ENCODE measurements at places on chromosomes 1 and 21.

DNA sequence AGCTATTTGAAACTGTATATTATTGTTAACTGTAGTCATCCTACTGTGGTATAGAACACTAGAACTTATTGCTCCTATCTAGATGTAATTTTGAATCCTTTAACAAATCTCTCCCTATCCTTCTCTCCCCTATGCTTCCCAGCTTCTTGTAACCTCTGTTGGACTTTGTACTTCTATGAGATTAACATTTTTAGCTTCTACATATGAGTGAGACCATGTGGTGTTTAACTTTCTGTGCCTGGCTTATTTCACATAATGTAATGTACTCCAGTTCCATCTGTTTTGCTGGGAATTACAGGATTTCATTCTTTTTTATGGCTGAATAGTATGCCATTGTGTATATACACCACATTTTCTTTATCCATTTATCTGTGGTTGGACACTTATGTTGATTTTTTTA lies 64.5 kb upstream of the KIAA1614 start:
- no peak for DNase-seq

DNA sequence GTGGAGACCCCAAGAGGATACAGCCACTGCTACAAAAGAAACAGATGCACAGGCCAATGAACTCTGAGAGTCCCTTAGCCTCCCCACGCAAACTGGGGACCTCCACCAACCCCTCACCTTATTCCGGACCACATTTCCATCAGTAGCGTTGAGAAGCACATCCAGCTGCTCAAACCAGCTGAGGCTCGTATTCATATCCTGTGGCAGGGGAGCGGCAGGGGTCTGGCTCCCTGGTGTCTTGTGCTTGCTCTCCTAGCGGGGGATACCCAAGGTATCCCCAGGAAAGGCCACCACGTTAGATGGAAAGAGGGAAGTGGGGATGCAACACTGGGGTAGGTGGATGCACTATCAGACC lies 481 bp downstream of the CCDC163 start:
- no peak for DNase-seq

- DNase-seq: no peak
Observed at GRCh38 chr21:35905096-35905962, 155.0 kb downstream of the SETD4 start.

GRCh38 chr1:46558966-46559365 lies 7.5 kb upstream of the KNCN start:
- DNase-seq: no peak

- no peak for DNase-seq
Observed at GRCh38 chr1:40926441-40926840, 53.1 kb upstream of the CTPS1 start.

DNA sequence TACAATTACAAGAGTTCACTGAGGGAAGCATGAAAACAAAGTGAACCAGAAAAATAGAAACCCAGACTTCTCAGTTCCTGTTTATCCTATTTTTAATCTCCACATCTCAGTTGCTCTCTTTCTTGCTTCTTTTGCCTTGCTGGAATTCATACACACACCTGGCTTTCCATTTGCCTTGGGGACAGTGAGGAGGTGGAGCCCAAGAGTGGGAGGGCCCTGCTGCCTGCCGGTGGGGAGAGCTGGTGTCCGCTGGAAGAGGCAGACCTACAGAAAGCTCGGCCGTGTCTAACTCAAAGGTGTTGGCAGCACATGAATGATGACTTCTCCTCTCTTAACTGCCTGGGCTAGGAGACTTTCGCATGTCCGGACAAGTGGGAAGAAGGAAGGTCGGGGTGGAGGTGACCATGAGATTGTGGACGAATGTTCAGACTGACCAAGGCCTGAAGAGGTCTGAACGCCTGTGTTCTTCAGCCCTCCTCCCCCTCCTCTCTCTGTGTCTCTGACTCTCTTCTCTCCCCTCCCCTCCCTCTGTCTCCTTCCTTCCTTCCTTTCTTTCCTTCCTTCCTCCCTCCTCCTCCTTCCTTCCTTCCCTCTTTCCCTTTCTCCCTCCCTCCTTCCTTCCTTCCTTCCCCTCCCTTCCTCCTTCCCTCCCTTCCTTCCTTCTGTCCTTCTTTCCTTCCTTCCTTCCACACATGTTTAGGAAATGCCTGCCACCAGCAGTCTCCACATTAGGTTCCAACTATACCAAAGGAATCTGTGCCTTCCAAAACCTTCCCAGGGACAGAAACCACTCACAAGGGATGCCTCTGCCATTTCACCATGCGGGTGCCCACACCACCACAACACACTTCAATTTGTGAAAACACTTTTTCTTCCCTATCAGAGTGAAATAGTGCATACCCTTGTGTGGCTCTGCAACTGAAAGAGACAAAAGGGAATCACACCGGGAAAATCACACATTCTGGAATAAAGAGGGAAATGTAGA lies 157.3 kb upstream of the RUNX1 start:
- no peak for DNase-seq

DNA sequence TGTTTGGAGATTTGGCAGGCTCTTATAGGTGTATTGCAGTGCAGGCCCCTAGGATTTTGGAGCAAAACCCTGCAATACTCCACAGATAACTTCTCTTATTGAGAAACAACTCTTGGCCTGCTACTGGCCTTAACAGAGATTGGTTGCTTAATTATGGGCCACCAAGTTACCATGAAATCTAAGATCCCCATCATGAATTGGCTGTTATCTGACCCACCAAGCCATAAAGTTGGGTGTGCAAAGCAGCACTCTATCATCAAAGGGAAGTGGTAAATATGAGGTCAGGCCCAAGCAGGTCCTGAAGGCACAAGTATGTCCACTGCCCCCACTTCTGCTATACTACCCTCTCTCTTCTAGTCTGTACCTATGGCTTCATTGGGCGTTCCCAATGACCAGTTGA lies 130.0 kb upstream of the TNFSF4 start:
- DNase-seq: no peak

GRCh38 chr1:3409366-3410141 lies 44.9 kb upstream of the ARHGEF16 start:
- no peak for DNase-seq

DNA sequence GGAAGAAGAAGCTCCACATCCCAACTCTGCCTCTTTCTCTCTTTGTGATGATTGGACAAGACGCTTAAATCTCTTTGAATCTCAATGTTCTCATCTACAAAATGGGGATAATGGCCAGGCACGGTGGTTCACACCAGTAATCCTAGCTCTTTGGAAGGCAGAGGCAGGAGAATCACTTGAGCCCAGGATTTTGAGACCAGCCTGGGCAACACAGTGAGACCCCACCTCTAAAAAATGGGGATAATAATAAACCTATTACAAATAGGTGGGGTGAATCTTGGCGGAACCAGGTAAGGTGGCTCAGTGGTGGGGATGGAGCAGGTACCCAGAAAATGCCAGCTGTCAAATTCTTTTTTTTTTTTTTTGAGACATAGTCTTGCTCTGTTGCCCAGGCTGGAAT lies 29.4 kb upstream of the ARHGEF10L start:
- no peak for DNase-seq

DNA sequence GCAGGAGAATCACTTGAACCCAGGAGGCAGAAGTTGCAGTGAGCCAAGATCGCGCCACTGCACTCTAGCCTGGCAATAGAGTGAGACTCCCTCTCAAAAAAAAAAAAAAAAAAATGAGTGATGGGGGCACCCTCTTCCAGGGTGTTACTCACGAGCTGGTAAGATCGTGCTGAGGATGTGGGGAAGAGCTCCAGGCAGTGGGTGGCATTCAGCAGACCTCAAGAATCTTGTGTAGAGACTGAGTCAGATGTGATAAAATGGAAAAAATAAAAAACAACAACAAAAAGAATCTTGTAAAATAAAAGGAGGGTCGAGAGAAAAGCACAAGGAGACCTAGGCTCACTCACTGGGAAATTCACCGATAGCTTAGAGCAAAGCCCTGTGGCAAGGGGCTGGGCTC lies 38.5 kb downstream of the EPHA2 start:
- no peak for DNase-seq

DNA sequence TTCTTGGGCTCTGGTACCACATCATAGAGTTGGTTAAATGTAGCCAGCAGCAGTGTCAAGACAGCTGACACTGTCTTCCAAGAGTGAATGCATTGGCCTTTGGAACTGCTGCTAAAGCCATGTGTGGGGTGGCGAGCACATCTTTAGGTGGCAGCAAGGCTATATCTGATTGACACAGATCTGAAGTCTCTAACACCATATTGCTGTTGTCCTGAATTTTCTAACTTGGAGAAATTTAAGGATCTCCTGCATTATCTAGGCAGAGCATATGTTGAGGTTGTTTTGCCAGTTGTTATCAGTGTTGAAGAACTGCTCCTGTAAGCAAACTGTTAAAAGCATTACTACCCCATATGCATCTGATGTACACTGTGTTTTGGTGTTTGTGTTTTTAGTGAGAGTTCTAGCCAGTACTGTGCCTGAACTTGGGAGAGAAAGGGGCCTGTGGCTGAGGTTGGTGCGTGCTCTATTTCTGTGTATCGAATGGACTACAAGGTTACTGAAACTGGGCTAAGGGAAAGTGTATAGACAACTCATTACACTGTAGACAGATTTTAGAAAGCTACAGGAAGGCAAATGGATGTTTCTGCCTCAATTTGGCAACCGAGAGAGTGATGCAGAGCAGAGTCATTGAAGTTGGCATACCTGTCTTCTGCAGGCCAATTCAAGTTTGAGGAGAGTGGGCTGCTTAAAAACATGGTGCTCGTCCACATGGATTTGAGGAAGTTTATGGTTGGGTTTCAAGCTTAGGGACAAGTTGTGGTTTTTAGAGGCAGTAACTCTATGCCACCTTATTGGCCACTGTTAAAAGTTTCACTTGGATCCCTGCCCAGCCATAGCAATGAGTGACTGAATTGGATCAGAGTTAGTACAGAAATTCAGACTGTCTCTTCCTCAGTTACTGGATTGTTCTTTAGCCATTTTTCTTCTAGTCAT lies 16.9 kb downstream of the DYRK3 start:
- DNase-seq: no peak

DNA sequence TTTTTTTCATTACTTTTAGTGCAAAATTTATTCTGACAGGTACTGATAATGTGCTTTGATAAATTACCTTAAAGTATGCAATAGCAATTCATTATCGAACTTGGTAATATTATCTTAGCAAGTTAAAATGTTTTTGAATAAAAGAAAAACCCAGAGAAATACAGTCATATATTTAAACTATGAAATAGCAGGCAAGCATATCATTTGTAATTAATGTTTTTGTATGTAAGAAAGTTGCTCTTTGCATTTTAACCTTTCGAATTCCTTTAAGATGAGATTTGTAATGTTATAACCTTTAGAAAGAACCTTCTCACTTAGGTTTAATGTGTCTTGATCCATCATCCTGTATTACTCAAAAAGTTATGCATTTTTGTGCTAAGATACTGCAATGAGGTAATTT lies 585.6 kb downstream of the PTBP2 start:
- no peak for DNase-seq

DNA sequence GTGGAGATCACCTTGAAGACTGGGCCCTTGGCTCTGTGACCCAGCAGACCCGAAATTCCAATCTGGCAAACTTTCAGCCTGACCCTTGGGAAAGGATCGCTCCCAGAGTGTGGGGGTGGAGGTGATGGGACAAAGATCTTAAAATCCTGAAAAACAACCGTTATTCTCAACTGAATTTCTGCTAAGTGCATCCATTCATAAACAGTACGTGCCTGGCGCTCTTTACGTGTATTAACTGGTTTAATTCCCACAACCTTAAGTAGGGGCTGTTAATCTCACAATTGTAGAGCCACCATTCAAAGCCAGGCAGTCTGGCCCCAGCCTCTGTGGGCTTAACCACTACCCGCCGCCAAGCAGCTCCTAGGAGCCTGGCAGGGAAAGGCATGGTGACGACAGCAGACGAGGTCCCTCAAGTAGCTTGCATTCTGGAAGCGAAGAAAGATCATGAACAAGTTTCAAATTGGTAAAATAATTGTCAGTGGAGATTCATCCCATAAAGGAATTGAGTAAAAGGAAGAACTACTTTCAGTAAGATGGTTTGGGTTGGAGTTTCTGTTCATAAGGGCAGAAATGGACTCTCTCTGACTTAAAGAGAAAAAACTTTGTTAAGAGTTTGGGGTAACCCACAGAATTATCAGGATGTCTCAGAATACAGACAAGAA lies 11.4 kb upstream of the RGS16 start:
- DNase-seq: no peak

GRCh38 chr1:246592695-246593094 lies 26.4 kb downstream of the CNST start:
- DNase-seq: no peak

DNA sequence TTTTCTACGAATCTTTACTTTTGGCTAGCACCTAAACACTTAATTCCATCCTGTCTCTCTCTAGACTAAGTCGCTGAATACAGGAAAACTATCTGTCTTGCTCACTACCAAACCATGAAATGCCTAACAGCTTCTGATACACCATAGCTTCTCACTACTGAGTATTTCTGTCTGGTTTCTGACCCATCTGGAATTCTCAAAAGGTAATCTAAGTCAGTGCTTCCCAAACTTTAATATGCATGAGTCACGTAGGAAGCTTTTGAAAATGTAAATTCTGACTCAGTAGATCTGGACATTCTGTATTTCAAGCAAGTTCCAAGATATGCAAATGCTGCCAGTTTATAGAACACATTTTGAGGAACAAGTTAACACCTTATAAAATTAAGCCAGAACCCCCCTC lies 9.2 kb upstream of the OVGP1 start:
- DNase-seq: no peak

DNA sequence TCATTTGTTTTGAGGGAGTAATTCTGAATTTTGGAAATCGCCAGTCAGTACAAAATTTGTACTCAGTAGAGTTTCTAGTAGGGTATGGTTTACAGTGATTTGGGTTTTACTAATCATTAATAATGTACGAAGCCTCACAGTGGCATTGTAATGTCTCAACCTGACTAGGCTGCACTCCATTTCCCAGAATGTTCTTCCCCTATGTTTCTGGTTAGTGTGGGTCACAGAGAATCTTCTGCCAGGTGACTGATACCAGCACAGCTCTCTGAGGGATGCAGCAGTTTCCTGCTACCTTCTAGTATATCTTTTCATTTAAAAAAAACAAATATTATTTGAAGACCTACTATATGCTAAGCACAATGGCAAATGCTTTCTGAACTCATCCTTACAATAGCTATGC lies 112.9 kb downstream of the PTPN14 start:
- no peak for DNase-seq

DNA sequence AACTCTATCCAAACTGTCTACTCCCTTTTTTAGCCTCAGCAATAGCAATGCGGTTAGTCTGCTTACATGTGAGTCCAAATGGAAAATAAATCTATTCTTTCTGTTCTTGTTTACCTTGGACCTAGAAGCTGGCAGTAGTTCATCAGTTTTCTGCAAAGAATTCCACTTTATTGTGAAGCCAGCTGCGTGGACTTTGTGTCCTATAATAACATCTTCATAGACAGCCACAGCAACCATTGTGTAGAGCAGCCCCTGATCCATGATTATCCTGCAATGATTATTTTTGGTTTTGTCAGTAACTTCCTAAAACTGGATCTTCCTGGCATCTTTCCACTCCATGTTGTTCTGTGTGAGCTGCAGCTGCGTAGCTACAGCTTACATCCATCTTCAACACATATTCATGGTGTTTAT lies 408.7 kb downstream of the NUF2 start:
- no peak for DNase-seq

- DNase-seq: no peak
Observed at GRCh38 chr1:101148980-101149379, 87.8 kb upstream of the S1PR1 start.

GRCh38 chr1:244137276-244137675 lies 86.2 kb downstream of the ZBTB18 start:
- no peak for DNase-seq
